ENCODE measurements at places on chromosomes 6 and 20. TPM values are rescaled to one million over a fixed set of nuclear protein-coding genes. Genes with fewer than 3 reads are reported as not detected.

GRCh38 chr6:802701-803100 lies 109.8 kb upstream of the EXOC2 start:
- DNase-seq: no peak

GRCh38 chr20:11926292-11926998 lies 8.8 kb downstream of the BTBD3 start:
- no peak for DNase-seq

DNA sequence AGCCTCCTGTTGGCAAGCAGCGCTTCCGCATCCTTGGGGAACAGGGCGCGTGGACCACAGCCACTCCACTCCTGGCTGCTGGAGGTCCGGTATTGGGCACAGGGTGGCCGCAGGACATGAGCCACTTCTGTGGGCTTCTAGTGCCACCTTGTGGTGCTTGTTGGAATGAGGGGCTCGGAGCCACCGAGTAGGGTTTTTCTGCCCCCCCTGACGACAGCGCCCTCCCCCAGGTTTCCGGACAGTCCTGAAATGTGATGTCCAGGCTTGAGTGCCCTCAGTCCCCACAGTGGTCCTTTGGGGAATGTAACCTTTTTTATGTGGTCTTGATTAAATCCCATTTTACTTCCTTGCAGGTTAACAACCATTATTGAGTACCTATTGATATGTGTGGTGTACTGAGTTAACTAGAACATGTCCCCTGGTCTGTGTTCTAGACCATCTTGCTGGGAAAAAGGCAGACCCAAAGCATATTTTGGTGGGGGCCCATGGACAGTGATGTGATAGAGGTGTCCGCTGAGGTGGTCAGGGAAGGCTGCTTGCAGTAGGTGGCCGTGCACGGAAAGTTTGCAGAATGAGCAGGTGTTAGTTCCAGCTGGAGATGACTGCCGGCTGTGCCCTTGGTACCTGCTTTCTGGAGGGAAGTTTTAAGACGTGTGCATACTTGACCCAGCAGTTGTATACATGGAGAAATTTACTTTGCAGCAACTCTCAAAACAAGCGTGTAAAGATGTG lies 70.0 kb downstream of the PTPN1 start:
- DNase-seq: peak; percentile 83

DNA sequence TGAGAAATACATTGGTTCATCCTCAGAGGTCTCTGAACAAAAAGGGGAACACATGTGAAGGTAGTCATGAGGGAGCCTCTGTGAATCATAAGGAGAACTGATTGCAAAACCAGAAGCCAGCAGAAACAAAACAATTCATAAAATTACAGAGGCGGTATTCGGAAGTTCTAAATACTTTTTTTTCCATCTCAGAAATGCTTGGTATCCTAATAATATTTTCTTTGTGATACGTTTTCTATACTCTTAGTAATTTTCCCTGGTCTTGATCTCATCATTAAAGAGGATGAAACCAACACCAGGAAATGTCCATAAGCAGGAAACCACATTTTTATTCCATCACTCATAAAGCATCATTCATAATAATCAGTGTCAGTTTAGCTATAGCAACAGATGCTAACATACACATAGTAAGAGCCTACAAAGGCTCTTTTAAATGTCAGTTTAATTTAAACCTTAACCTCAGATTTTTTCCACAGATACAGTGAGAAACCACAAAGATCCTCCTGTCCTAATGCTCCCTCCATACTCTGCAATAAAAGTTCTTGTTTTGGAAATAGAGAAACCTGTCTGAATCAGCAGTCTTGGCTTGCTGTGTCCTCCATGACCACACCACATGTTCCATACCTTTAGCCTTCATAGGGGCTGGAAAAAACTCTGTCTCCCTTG lies 29.2 kb downstream of the SGK1 start:
- DNase-seq: peak; percentile 75

- no peak for DNase-seq
Observed at GRCh38 chr6:37134036-37134395, 35.9 kb upstream of the PIM1 start.

DNA sequence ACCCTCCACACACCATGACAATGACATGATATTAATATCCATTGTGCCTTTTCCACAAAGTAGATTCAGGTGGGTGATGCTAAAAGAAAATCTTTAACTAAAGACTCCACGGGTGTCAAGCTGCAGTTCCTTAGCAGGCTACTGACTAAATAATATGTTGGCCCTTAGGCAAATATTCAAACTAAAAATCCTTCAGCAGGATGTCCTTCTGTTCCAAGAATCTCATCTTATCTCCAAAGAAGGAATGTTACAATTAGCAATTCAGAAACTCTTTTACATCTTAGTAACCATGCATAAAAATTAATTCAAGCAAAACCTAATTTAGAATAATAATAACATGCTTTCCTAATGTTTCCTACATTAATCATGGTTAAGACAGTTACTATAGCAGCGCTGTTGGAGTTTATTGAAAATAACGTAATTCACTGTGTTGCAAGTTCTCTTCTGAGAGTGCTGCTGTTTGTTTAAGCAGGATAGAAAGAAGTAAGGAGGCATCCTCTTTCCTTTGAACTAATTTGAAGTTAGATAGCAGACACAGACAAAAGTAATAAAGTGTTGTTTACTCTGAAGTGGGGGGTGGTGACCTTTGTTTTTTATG lies 414.8 kb upstream of the CDH4 start:
- DNase-seq: no peak

DNA sequence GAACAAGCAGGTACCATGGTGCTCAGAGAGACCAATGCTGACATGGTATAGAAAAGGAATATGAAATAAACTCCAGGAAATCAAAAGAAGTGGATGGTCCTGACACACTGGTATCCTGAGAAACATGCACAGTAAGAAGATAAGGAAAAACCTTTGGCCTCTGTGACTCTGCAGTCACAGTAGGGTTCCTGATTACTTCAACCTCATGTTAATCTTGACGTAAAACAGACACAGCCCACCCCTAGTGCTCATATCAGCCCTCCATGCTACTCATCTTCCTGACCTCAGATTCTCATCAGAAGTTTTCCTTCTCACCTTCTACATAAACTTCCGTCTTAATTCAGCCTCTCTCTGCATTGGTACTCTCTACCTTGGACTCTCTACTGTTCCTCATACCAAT lies 240.9 kb downstream of the PKHD1 start:
- DNase-seq: no peak

GRCh38 chr20:50873585-50873984 lies 57.7 kb downstream of the ADNP start:
- no peak for DNase-seq

DNA sequence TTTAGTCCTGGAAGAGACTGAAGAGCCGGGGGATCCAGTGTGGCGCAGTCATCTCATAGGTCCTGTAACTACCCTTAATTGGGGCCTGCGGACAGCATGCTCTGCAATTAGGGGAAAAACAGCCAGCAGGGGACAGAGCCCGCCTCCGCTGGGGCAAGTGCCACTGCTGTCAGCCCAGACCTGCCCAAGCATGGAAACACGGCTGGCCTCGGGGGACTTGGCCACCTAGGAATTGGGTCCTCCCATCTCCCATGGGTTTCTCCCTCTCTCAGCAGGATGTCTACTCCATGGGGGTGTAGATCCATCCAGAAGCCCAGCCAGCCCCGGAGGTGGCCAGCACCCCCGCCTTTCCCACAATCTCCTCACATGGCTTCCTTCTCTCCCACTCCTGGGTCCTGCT lies 3.6 kb downstream of the GHRH start:
- DNase-seq: no peak

GRCh38 chr6:70445001-70445400 lies 31.7 kb downstream of the FAM135A start:
- no peak for DNase-seq

DNA sequence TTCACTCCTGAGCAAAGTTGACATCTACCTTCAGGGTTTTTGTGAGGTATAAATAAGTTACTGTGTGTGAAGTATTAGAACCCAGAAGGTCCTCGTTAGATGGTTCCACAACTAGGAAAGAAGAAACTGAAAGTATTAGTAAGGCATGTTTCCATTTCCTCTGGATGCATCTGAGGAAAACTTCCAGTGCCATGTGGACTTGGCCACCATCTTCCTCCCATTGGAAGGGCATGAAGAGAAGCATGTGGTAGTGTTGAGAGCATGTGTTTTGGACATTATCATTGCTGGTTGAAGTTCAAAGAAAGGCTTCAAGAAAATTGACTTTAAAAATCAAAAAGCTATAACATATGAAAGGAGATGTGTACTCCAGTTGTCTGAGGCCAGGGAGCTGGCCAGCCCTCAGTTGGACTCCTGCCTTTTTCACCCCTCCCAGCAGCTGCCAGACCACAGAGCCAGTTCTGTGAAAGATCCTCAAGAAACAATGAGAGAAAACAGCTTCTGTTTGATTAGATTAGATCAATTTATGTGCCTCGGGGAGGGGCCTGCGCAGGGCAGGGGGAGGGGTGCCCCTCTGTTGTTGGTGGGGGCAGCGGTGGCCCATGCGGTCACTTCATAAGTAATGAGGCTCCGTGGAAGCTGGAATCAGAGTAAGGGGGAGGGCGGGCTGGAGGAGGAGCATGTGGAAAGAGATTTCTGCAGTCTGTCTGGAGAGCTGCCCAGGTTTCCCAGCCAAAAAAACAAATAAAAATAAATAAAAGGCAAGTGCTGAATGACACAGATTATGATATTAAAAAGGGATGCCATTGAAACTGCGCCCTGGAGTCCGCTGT lies 154.0 kb downstream of the JARID2 start:
- peak; percentile 63 for DNase-seq

GRCh38 chr20:25284131-25284601 lies 36.3 kb downstream of the PYGB start:
- no peak for DNase-seq

DNA sequence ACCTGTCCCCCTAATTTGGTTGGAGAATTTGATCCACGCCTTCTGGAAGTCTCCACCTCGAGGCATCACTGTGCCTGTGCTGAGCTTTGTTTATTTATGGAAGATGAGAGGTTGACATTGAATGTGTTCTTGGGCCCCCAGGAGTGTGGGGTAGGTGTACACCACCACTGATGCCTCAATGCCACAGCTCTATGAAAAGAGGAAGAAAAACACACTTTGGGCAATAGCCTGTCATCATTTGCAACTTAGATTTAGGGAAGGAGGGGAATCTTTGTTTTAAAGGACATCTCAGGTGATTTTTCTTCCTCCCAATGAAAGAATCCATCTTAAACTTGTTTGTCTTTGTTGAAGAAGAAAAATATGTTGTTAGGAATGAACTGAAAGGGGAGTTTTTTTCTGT lies 42.6 kb downstream of the TBC1D7 start:
- no peak for DNase-seq

DNA sequence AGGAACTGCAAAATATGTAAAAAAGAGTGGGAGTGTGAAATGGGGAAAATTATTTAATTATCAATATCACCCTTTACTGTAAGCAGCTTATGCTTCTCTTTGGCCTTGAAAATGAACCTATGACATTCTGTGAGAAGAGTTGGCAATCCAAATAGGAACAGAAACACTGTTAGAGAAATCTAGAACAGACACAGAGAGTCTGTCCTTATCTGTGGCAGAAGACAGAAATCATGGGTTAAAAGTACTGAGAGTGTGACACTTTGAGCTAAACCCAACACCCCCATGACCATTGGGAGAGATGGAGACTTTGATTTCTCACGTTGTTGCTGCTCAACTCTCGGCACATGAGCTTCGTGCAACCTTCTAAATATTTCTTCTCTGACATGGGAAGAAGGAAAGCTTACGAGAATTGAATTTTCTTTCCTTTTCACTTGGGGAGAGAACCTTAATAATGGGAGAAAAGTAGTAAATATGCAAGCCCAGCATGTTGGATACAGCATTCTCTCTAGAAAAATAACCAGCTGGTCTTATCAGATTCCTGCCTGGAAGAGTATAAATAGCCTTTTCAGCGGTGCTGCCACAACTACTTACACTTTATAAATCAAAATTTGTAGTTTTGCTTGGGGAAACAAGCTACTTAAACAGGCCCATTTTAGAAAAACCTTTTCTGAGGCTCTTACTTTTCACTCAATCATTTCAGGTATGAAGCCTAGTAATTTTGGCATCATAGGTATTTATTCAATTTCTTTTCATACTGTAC lies 49.4 kb upstream of the NOX3 start:
- no peak for DNase-seq

DNA sequence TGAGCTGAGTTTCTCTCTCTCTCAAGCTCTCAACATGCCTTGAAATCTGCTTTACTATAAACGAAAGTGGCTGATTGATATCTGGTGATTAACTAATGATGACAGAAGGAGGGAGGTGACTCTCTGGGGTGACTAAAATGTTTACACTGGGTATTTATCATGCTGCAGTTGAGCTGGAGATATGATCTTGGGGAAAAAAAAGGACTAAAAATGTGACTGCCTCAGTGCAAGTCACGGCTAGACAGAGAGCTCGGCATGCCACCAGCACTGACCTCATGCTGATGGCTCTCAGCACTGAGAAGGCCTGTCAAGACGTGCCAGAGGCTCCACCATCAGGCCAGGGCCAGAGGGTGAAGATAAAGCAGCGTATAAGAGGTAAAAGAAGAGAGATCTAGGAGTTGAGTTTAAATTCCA lies 103.1 kb upstream of the SPACA1 start:
- DNase-seq: no peak

DNA sequence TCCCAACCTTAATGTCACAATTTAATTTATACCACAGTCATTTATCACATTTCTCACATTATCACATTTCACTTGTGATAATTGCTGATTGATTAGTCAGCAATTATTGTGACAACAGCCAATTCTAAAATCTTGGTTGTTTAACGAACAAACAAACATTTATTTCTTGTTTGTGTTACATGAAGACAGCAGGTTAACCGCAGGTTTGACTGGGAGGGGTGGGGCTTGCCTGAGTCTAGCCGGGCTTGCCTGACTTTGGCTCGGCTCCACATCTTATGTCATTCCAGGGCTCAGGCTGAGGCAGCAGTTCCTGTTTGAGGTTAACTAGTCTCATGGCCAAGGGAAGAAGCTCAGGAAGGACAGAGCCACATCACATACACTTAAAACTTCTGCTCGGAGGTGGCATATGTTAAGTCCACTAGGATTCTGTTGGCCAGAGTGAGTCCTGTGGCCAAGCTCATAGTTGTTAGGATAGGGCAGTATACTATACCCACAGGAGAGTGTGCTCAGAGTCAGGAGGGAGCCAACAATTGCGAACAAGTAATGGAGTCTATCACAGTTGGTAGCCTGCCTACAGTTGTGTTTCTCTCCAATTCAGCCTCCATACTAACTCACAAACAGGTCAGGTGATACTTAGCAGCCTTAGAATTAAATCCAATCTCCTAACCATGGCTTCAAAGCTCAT lies 90.0 kb upstream of the IFNGR1 start:
- peak; percentile 62 for DNase-seq

GRCh38 chr6:31122791-31123706 lies 2.8 kb upstream of the CDSN start:
- DNase-seq: no peak

The HRH3 gene
- not detected for total RNA-seq

The CST7 gene
- 117 TPM for total RNA-seq

The TMC2 gene
- not detected for total RNA-seq

The SLC24A3 gene
- not detected for total RNA-seq

The NUDT3 gene
- 21.8 TPM for total RNA-seq

The VEGFA gene
- 64.6 TPM for total RNA-seq

The MUC21 gene
- total RNA-seq: not detected

The ZSCAN9 gene
- total RNA-seq: 6.3 TPM
